GM12865 (cell line): ENCODE measurements at places on chromosomes 1 and 21.

- no peak for DNase-seq
Measured at GRCh38 chr1:230702934-230703678, 10.8 kb downstream of the AGT start.

DNA sequence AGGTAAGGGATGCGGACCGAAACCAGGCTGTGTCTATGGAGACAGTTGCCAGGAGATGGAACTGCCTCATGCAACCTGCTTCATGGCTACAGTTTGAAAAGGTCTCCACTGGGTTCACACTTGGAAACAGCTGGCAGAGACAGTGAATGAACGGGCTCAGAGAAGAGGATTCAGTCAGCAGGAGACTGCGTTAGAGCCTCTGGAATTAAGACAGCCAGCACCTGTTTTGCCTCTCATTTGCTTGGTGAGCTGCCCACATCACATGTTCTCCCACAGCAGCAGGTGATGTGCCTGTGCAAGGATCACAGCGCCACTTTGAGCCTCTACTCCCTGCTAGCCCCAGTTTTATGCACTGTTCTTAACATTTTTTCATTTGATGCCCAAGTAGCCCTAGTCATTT, 321.0 kb downstream of the PLPP3 start:
- no peak for DNase-seq

DNA sequence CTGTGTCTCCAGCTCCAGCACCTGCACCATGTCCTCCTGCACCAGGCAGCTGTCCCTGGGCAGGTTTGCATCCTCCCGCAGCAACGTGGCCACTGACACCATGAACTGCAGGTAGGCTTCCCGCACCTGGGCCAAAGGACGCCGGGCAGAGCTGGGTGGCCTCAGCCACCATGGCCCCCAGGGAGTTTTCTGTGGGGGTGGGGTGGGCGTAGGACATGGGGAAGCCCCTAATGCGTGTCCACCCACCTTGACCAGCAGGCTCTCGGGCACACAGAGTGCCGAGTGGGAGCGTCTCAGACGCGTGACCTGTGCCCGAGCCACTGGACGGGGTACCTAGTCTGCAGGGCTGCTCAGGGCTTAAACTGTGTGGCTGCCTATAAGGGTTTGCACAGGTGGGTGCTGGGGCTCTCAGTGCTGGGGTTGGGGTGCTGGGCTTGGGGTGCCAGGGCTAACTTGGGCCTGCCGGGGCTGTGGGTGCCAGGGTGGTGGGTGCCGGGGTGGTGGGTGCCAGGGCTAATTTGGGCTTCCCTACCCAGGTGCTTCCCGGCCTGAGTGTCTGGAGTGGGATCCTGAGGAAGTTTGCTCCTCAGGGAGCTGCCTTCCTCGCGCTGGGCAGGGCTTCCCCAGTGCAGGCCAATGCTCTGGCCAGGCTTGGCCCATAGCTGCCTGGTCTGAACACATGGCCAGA, 17.7 kb downstream of the PRXL2B start:
- no peak for DNase-seq

DNA sequence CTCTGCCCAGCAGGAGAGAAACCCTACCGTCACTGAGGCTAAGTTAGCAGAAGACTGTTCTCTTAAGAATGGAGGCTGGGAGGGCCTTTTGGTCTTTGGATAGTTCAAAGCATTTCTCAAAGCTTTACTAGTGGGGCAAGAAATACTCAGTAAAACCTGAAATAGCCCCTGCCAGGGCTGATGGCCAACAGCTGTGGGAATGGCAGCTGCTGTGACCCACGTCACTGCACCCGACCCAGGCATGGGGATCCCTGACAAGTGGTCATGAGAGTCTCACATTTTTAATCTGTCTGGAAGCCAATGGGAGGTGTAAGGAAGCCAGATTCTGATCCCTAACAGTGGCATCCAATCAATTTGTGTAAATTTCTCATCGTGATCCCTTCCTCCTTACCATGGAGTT, 44.5 kb upstream of the ENAH start:
- DNase-seq = no peak

DNA sequence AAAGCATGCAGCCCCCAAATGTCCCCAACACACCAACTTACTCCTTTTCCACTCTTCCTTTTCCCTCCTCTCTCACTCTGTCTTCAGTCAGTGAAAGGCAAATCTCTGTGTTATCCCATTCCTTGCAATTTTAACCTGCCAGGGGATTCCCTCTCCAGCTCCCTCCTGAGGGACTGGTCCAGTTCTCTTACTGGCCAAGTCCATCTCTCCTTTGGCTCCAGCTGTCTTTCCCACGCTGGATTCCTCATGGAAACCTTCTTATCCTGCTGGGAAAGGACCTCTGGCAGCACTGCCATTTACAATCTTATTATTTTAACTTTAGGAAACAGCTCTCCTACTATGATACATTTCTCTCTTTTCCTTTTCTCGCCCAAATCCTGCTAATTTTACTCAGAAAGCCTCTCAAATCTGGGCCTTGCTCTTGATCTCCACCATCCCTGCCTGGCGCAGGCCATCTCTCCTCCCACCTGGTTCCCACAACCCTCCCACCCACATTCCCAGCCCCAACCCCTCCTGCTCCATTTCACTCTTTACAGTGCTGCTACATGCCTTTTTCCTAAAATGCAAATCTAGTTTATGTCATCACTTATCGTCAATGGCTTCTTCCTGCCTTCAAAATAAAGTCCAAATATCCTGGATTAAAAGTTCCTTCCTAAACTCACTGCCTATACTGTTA, 72.7 kb upstream of the CNN3 start:
- no peak for DNase-seq

- peak; percentile 62 for DNase-seq
Measured at GRCh38 chr1:234932511-234933430, 195.9 kb downstream of the TOMM20 start.

GRCh38 chr1:66933887-66934700, 9.3 kb downstream of the MIER1 start:
- no peak for DNase-seq

GRCh38 chr1:17099616-17100340, 19.5 kb downstream of the PADI2 start:
- DNase-seq = peak; percentile 56

- DNase-seq = no peak
Measured at GRCh38 chr1:214310777-214311690, 30.1 kb downstream of the SMYD2 start.

- no peak for DNase-seq
Measured at GRCh38 chr21:42848932-42849758, 30.2 kb downstream of the WDR4 start.

DNA sequence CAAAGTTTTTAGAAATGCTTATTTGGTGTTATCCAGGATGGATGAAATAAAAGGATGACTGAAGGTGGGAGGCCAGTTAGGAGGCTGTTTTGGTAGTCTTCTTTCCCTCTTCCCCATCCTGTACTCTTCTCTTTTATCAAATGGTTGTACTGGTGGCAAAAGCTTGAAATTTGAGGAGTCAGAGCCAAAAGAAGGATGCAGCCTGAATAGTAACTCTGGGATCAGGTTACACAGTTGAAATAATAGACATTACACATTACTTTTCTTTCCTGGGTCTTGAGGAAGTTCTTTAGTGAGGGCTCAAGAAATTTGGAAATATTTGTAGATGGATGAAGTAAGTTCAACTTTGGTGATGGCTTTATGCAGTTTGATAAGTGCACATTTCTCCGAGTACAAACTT, 108.6 kb downstream of the GPR52 start:
- DNase-seq = no peak

DNA sequence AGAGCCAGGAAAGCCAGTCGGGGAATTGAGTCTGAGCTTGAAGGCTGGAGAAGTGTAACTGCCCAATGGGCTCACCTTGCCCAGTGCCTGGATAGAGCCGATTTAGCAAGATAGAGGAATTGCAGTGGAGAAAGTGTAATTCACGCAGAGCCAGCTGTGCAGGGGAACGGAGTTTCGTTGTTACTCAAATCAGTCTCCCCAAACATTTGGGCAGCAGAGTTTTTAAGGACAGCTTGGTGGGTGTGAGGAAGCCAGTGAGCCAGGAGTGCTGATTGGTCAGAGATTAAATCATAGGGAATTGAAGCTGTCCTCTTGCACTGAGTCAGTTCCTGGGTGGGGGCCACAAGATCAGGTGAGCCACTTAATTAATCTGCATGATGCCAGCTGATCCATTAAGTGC, 28.4 kb upstream of the NLRP3 start:
- DNase-seq = no peak

DNA sequence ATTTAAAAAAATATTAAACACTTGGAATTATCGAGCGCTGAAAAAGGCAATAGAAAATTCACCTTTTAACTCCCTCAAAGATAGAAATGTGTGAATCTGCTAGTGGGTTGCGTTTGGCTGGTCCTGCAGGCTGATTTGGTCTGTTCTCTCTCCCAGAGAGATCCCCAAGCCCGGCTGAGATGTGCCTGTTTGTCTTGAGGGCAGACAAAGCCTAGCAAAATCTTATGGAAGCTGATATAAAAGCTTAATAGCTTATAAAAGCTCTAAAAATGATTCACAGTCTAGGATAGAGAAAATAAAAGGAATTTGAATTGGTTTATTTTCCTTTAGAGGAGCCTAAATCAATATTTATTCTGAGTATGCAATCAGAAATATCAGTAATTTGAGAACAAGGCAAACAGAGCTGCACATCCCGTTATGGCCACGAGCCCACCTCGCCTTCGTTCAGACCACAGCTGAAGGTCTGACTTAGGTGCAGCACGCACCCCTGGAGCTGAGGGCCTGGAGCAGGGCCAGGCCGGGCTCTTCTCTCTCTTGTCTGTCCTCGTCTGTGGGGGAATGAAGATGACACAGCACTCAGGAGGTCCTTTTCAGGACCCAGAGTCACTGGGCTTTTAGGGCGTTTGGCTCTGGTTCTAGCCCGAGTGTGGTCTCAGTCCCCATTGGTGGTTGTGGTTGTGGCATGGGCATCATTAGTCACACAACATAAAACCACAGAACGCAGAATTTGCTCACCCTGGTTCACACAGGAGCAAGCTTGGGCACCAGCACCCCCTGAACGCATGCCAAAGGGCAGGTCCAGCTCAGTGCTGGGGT, 18.6 kb downstream of the PDE9A start:
- DNase-seq = no peak

DNA sequence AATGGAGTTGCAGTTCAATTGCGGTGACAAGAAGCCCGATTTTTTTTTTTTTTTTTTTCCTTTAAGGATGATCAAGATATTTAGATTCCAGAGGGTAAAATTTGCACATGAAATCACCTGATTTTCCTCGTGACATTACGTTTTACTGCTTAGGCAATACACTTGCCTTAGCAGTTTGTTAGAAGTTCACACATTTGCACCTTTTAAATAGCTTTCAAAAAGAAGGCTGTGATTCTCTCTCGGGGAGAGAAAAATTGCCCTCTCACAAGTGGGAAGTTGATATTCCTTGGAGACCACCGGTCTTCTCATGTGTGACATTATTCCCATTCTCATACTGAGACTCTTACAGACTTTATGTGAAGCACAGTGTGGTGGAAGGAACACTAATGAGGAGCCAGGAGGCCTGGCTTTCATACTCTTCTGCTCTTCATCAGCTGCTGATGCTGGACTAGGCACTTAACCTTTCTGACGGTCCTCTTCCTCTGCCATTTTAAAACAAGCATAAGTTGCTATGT, 69.8 kb upstream of the HSPA13 start:
- no peak for DNase-seq

DNA sequence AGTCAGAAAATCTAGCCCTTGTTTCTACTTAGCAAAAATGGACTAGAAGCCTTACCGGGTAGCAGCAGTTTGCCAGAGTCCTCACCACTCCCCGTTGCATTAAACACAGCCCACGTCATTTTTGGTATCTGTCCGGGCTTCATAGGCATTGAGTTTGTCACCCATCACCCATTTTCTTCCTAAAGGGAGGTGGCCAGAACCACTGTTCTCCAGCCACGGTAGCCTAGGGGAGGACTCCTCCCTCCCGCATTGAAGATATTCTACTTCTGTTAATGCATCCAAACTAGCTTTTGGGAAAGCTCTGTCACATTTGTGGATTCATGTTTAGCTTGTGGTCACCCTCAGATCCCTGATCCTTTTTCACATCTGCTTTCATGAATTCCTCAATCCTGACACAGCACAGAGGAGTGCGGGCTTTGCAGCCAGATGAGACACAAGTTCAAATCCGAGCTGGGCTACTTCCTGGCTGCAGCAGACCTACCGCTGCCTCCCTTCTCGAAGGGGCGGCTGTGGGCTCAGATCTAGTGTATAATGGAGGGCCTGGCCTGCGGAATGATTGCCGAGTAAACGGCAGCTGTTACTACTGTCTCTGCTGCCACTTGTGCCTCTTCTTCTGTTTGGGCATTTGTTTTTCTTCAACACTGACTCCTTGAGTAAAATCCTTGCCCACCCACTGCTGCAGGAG, 63.2 kb upstream of the EFHD2 start:
- DNase-seq = no peak

DNA sequence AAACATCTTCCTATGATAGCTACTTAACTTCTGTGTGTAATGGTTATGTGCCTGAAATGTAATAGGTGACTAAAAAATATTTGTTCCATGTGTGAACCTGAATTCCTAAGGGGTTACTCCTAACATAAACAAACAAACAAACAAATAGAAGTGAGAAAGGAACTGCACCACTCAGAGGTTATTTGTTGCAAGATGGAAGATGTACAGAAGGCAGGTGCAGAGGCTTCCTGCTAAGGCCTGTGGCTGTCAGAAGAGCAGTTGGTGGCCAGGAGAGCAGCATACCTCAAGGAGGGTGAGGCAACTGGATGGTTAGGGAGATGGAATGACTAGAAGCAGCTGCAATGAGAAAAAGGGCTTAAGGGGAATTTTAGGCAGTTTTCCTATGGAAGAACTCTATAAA, 940.6 kb downstream of the TTLL7 start:
- no peak for DNase-seq

- DNase-seq = no peak
Measured at GRCh38 chr1:113479713-113480676, 89.7 kb downstream of the MAGI3 start.

DNA sequence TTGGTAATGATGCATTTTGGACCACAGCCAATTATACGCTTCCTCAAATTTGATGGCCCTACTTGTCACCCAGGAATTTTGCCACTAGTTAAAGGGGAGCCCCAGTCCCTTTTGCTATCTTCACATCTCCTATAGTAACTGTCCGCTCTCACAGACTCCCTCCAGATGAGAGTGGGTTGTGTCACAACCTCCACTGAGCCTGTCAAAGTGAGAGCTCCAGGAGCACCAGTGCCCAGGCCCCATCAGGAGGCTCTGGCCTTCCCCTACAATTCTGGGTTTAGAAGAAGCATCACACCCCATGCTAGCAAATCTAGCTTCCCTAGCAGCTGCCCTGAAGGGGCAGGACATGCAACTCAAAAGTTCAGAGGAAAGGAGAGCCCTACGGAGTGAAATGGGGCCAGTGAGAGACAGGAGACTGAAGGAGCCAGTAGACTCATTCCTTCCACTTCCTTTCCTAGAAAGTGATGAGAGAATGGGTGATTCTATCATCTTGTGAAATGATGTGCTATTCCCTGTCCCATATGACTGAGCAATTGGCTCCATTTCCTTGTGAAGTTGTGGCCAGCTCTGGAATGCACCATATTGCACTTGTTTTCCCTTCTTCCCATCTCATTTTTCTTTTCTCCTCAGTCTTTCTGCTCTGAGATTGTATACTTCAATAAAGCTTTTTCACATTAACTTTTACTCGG, 541.3 kb downstream of the DPYD start:
- no peak for DNase-seq

GRCh38 chr1:150577557-150578271, 1.7 kb downstream of the MCL1 start:
- DNase-seq = peak; percentile 44
